ENCODE measurements at places on chromosomes 2 and 18.

DNA sequence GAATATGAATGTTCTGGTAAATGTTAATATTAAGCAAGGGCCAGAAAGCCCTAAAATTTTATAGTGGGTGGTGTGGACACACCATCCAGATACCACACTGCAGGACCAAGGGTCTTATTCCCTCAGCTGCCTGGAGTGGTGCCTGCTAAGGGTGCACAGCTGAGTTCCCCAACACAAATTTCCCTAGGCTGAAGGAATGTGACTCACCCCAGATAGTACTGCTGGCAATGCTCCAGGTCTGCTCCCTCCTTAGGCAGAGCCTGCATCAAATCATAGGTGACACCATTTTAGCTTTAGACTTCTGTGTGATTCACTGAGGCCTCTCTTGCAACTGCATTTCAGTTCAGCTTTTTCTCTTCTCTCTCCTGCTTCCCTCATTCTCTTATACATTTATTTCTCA, 321.1 kb downstream of the SATB2 start:
- no peak for DNase-seq

DNA sequence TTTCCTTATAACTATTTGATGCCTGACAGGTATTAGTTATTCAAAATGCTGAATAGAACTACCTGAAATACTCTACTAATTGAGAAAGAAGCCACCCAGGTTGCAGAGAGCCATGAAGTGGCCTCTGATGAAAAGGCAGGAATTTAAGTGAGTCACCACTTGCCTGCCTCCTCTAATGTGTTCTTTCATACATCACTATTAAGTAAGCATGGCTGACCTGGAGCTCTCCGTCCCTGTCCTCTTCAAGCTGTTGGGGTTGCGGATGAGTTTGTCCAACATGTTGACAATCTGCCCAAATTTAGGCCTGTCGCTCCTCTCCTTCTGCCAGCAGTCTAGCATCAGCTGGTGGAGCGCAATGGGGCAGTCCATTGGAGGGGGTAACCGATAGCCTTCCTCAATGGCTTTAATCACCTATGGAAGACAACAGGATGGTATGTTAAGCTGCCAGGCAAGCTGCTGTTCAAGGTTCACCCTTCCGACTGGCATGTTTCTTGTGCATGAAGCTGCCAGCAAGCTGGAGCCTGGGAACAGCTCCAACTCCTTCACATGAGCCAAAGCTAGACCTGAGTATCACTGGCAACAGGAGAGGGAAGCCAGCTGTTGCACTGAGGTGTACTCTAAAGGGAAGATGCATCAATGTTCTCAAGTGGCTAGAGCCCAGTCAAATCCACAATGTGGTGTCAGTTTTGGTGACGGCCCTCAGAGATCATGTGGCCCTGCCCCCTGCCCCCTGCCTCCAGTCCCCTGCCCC, 142.2 kb downstream of the EPHA4 start:
- no peak for DNase-seq

DNA sequence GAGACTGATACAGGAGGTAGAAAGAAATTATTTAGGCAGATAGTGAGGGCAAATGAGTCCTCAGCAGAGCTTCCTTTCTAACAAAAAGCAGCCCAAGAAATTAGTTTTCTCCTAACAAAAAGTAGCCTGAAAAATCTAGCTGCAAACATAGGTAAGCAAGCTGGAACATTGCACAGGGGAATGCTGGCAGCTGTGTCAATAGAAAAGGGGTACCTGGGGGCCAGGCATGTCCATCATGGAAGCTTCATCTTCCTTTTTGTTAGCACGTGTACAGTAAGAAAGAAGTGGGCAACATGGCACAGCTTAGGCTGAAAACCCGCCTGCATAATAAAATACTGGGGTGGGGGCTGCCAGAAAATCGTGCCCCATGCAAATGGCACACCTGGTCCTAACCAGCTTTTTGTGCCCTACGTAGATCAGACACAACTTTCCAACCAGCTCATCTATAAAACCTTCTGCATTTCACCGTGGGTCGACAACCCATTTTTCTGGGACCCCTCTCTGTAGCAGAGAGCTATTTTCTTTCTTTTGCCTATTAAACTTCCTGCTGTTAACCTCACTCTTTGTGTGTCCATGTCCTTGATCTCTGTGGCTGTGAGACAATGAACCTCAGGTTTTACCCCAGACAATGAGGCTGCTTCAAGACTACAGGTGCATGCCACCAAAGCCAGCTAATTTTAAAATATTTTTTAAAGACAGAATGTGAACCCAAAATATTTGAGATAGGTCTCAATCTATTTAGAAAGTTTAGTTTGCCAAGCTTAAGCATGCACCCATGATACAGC, 6.6 kb upstream of the MTHFD2 start:
- DNase-seq: no peak

GRCh38 chr2:237904831-237905599, 45.6 kb downstream of the RAMP1 start:
- DNase-seq: peak; percentile 81

GRCh38 chr2:194539425-194539824, 1117.6 kb upstream of the SLC39A10 start:
- DNase-seq: no peak

DNA sequence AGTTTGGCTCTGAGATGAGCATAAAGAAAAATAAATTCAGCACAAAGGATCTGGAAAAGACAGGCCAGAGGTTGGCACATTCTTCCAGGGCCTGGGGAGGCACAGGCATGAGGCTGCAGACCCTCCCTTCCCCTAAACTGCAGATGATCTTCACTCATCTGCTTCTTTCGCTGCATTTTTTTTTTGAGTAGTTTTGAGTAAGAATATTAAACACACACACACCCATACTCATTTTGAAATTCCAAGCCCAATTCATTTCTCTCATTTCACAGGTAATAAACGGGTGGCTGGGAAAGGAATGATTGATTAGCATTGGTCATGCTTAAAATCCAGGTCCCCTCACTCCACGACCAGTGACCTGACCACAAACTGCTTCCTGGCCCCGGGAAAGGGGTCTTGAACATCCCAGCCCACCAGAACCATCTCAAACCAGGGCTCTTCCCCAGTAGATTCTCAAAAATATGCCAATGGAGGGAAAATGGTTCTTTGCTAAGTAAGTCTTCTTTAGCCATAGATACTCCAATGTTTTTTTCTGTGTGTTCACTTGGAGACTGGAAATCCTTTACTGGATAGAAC, 219.6 kb downstream of the ANAPC1 start:
- DNase-seq: no peak

GRCh38 chr2:348361-348916, 60.5 kb upstream of the ALKAL2 start:
- no peak for DNase-seq

DNA sequence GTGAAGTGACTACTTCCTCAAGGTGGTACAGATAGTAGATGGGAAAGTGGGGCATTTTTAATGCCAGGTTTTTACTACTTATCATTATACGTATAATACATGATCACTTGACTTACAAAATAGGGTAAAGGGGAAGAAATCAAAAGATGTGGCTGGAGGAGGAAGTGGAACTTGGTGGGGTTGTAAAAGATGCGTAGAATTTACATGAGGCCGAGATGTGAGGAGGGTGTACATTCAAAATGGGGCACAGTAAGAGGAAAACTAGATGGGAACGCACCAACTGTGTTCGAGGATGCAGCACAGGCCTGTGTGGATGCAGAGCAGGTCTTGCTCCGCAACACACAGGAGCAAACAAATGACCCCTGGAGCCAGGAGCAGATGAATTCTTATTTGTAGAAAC, 403.3 kb downstream of the TXNL1 start:
- no peak for DNase-seq

GRCh38 chr2:20478961-20479360, 32.1 kb downstream of the RHOB start:
- DNase-seq: no peak

- DNase-seq: no peak
Measured at GRCh38 chr2:236951830-236952475, 133.7 kb upstream of the COPS8 start.
